ENCODE measurements at places on chromosomes 2 and 18. TPM values are rescaled to one million over a fixed set of nuclear protein-coding genes. Genes with fewer than 3 reads are reported as not detected.

Gene TCF23
- polyA plus RNA-seq = 1.4 TPM

- no peaks in the 10 kb centered on the region for H3K36me3 ChIP-seq
- H3K4me3 ChIP-seq = no peak overlapping the region
- no peaks in the 10 kb centered on the region for H3K27me3 ChIP-seq
- H3K27ac ChIP-seq = no peak overlapping the region
Observed at GRCh38 chr2:235149736-235150135, 197.9 kb downstream of the SH3BP4 start.

GRCh38 chr2:222689322-222689721, 17.9 kb downstream of the MOGAT1 start:
- H3K27ac ChIP-seq = no peak overlapping the region
- no peak for DNase-seq
- no peak overlapping the region for H3K4me3 ChIP-seq
- H3K4me1 ChIP-seq = peaks cover 13% of the 10 kb centered on the region

DNA sequence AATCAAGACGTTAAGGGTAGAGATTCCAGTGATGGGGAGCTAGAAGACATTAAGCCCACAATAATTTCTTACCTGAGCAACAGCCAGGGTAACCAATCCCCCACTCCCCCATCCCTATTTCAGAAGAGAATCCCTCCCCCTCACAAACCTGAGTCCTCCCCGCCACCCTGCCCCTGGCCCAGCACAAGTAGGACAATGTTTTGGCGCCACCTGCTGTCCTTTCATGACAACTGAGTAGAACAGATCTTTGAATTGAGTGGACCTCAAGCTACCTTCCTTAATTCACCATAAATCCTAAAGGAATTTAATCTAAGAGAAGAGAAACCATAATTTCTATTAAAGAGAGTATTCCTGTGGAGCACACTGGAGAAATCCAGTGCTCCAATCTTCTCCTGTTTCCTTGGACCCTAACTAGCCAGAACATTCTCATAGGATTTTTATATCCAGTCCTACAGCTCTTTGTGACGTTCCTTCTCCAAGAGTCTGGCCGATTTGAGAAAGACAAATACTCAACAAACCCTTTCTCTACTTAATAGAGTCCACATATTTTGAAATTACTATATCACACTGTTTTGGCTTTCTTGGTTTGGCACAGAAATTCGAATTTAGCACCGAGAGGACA, 41.1 kb downstream of the NHEJ1 start:
- no peak overlapping the region for H3K4me3 ChIP-seq
- DNase-seq = peak; percentile 62
- H3K27me3 ChIP-seq = no peaks in the 10 kb centered on the region
- peaks cover 69% of the 10 kb centered on the region for H3K4me1 ChIP-seq
- H3K36me3 ChIP-seq = no peaks in the 10 kb centered on the region
- H3K27ac ChIP-seq = no peak overlapping the region

DNA sequence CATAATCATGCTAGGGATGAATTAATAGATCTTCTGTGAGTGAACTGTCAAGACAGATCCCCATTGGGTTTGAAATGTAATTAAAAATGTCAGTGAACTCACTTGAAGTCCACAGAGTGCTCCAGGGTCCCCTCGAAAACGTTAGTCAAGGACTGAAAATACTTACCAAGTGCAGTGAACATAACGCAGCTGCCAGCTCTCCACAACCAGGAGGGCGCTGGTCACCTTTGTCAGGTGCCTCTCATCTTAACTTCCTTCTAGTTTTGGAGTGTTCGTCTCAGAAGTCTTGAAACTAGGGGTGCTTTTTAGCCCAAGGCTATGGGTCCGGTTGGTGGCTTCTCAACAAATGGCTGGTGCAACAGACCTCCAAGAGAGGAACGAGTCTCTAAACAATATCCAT, 70.7 kb downstream of the NCK2 start:
- H3K36me3 ChIP-seq = no peaks in the 10 kb centered on the region
- H3K27ac ChIP-seq = no peak overlapping the region
- no peak for DNase-seq
- H3K4me1 ChIP-seq = peaks cover 25% of the 10 kb centered on the region

DNA sequence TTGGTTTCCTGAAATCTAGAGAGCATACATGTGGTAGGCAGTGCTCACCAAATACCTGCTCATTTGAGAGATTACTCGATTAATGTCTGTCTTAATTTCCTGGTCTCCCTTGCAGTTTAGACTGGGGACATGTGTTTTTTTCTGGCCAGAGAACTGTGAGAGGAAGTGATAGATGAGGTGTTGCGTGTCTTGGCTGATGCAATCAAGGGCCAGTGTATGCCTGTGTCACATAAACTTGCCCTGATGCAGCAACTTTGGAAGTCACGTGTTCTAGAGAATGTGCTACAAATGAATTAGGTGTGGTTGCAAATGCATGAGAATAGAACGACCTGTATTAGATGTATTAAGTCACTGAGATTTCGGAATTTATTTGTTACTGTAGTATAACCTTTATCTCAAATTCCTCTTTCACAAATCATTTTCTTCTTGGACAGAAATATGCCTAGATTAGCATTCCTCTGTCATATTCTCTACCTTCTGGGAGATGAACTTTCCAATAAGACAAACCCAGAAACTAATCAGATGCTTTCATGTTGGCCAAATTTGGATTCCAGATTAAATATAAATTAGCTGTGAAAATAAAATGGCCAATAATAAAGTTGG, 9.9 kb upstream of the IL1A start:
- peaks cover 38% of the 10 kb centered on the region for H3K4me1 ChIP-seq
- DNase-seq = peak; percentile 34
- no peaks in the 10 kb centered on the region for H3K27me3 ChIP-seq
- H3K4me3 ChIP-seq = no peak overlapping the region

GRCh38 chr2:106269591-106270291, 75.6 kb upstream of the UXS1 start:
- H3K27me3 ChIP-seq = no peaks in the 10 kb centered on the region
- H3K4me1 ChIP-seq = peaks cover 56% of the 10 kb centered on the region

DNA sequence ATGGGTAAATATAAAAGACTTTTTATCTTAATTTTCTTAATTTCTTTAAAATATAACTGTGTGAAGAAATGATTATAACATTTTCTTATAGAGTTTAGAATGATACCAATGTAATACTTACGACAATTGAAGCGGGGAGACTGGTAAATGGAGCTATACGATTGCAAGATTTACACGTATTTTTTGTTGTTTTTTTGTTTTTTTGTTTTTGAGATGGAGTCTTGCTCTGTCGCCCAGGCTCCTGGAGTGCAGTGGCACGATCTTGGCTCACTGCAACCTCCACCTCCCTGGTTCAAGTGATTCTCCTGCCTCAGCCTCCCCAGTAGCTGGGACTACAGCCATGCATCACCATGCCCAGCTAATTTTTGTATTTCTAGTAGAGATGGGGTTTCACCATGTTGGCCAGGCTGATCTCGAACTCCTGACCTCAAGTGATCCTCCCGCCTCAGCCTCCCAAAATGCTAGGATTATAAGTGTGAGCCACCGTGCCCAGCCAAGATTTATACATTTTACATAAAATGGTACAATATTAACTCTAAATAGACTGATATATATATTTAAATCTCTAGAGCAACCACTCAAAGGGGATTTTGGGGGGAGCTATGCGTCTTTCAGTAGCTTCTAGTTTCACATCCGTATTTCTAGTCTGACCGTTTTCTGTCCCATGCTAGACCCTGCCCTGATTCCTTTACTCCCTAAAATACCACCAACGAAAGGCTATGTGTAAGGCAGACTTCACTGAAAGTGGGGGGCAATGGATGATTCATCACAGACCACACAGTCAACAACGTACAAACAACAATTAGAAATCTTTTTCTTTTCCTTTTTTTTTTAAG, 28.2 kb upstream of the ATG16L1 start:
- no peak overlapping the region for H3K27ac ChIP-seq
- H3K27me3 ChIP-seq = no peaks in the 10 kb centered on the region
- H3K4me1 ChIP-seq = peaks cover 15% of the 10 kb centered on the region
- no peak overlapping the region for H3K4me3 ChIP-seq
- no peaks in the 10 kb centered on the region for H3K36me3 ChIP-seq

DNA sequence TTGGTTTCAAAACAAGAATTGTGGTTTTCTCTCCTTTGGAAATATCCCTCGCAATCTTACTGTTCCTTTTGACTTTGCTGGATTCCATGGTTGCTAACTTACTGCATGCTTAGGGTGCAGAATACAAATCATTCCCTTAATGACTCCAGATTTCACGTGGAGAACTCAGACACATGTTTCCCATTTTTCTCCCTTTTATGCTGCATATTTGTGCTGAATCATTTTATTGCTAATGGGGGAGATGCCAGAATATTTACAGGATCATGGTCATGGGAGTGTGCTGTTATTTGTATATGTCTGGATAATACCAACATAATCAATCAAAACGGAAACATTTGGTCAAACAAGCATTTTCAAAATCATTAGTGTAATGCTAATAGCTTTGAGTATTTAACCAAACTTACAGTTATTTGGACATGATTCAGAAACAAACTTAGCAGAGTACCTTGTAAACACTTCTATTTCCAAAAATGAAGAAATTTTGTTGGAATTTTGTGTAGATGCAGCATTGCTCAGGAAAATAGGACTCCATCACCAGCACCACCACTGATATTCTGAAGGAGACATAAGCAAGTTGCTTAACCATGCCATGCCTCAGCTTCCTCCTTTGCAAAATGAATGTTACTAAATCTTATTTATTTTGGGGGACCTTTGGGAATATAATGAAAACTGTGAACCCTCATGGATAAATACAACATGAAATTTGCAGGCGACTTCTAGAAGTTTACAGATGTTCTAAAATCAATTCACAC, 122.5 kb upstream of the RND3 start:
- H3K4me3 ChIP-seq = no peak overlapping the region
- no peaks in the 10 kb centered on the region for H3K36me3 ChIP-seq
- no peaks in the 10 kb centered on the region for H3K4me1 ChIP-seq
- H3K27me3 ChIP-seq = no peaks in the 10 kb centered on the region

Measured in HepG2 (cell line).